ENCODE measurements at places on chromosomes 3 and 15.

GRCh38 chr15:81516461-81516860 is 142.4 kb upstream of the TMC3 start:
- DNase-seq = peak; percentile 13

- no peak for DNase-seq
Measured at GRCh38 chr3:106332129-106332528, 463.3 kb upstream of the CBLB start.

DNA sequence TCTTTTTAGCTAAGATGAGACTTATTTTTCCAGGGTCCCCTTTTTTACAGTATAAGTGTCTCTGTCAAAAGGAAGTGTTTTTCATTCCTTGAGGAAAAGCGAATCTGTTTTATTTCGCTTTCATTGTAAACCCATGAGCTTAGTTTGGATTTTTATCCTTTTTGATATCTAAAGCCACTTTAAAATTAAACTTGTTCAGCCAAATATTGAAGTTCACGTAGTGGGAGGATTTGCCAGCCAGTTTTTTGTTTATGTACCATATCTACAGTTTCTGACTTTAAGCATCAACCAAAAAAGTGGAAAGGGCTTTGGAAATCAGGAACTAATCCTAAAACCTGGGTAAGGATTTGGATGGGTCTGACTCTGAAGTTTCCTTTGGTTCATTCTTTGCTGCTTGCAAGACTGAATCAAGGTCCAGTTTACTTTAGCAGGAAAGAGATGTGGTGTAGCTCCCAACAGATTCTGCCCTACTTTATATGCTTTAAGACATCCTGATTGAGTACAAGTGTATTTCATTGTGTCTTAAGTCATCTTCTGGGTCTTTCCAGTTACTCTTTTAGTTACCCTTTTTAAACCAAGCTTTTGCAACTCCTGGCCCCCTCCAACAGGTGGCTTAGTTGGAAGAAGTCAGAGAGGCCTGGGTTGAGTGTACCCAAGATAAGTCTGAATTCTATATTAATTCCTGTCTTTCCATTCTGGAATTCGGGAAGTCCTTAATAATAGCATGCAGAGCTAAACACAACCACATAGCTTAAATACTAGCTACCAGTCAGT is 69.2 kb upstream of the LIMD1 start:
- DNase-seq = no peak

DNA sequence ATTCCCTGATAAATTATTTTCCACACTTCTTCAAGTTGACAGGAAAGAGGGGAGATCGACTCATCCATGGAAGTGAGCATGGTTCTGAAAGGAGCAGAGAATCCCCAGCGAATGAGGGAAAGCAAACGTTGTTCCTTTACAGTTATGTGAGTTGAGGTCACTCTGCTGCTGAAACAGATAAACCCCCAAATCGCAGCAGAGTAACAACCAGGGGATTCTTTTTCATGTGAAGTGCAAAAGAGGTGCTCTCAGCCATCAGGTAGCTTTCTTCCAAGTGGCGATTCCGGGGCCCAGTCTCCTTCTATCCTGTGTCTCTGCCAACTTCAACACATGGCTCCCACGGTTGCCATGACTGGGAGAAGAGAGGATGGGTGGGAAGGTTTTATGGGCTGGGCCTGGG is 28.2 kb downstream of the MEX3B start:
- DNase-seq = no peak

DNA sequence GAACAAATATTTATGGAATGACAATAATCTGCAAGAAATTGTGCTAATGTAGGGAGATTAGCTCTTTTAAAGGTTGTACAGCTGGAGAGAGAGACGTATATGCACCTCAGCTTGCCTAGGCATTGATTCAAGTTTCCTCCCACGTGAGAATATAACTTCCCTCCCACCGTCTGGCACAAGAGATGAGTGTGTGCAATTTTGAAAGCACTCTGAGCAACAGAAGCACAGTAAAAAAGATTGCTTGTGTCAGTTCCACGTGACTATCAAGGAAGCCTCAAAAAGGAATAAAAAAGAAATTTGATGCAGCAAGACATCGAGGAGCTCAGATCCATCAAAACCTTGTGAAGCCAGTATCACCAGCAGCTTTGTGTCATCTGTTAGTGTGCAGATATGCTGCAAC is 435.3 kb downstream of the TUSC7 start:
- no peak for DNase-seq

DNA sequence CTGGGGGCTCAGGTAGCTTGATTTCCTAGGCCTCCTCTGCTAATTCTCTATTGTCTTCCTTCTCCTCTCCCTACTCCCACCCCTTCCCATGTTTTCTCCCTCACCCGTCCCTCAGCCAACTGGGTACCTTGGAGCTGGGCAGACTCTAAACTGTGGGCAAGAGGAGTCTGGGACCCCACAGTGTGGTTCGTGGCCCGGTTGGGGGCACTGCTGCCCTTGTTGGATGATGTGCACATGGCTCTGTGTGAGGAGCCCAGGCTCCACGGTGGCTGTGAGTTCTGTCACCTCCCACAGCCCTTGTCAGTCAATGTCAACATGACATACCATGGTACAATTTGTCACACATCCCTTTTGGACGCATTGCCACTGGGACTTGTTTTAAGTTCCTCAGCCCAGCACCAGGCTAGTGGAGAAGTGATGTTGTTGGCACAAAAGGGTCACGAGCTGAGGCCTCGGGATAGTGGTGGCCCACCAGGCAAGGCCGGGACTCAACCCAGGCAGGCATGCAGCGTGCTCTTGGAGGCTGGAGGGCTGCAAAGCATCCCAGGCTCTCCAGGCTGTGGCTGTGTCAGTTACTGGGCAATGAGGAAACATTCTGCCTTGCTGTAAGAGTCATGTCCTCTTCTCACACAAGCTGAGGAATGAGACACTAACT is 142.3 kb downstream of the TLE3 start:
- DNase-seq = no peak

DNA sequence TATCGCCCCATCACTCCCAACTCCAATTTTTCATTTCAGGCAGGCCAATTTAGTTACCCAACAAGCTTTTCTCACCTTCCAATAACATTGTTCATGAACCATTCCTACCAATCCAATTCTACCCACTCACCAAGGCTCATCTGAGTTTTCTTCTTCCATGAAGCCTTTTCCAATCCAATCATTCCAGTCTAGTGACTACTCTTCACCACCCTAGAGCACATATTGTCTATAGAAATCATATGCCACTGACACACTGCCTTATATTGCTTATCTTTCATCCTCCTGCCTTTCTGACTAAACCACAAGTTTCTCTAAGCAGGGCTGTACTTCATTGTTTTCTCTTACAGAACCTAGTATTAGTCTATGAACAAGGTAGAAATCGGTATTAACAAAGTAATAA is 11.4 kb downstream of the CCDC14 start:
- peak; percentile 70 for DNase-seq

GRCh38 chr3:50154840-50155490 is at the start of gene SEMA3F:
TSS of gene SEMA3F (plus strand) at chr3:50155324. CDS start at chr3:50159623, 4,299 bp downstream.
- DNase-seq = no peak

DNA sequence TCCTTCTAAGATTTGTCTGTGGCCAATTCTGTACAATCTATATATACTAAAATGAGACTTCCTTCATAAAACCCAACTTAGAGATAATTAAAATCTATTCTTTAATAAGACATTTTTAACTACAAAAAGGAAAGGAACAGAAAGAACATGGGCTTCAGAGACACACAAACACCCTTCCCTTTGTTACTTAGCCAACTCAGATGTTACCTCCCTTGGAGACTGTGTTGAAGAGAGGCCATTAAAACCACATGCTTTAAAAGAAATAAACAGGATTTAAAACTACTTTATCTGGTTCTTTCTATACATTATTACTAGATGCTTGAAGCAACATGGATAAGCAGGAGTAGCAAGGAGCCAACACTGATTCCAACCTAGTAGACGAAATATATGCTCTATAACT is 42.0 kb downstream of the LRRFIP2 start:
- DNase-seq = no peak

- no peak for DNase-seq
Measured at GRCh38 chr3:194069421-194070219, 66.3 kb upstream of the HES1 start.

GRCh38 chr15:31153531-31153930 is 52.0 kb upstream of the TRPM1 start:
- no peak for DNase-seq

DNA sequence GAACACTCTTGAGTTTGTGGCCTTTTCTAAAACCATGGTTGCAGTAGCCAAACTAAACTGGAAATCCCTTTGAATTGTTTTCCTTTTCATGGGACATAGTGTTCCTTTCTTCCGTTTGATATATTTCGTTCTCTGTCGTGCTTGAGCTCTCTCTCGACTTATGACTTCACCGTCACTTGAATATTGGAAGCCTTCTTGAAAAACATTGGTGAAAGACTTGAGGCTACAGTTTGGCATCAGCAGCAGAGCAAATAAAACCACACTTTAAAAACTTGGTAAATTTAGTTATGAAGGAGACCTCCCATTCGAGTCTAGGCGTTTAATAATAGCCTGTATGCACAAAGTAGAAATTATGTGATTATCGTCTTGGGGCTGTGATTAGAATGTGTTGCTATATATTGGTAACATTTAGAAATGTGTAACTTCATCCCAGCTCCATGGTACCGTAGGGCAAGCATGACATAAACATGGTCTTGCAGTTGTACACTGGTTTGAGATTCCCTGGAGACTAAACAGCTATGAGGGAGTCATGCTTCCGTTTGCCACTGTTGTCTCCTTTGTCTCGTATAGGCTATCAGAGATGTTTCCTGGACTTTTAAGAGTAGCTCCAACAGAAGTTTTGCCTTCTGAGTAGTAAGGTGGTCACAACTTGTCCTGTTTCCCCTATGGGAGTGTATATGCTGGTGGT is 122.3 kb downstream of the PTPRG start:
- DNase-seq = no peak

DNA sequence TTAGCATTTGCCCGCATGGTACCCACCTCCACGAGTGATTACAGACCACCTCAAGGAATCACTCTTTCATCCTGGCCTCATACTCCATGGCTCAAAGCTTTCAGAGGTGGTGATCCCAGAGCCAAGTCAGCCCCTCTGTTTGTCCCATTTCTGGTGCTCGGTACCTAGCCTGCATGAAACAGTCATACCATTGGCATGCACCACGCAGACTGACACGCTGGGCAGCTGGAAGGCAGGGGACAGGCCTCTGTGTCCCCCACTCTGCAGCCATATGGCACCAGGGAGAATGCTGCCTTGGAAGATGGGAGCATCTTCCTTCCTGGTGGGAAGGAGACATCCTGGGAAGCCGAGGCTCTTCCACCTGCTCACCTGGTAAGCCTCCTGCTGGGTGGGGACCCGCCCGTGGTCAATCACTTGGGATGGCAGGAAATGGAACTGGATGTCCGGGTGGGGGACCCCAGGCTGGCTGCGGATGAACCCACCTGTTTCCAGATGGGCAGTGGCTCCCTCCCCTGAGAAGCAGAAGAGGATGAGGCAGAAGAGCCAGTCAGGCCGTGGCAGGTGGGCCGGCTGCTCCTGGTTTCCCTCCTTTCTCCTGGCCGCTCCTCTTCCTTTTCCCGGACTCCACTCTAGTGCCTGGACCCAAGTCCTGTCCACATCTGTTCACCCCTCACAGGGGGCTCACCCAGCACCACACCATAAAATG is 26.9 kb downstream of the CHDH start:
- DNase-seq = no peak

DNA sequence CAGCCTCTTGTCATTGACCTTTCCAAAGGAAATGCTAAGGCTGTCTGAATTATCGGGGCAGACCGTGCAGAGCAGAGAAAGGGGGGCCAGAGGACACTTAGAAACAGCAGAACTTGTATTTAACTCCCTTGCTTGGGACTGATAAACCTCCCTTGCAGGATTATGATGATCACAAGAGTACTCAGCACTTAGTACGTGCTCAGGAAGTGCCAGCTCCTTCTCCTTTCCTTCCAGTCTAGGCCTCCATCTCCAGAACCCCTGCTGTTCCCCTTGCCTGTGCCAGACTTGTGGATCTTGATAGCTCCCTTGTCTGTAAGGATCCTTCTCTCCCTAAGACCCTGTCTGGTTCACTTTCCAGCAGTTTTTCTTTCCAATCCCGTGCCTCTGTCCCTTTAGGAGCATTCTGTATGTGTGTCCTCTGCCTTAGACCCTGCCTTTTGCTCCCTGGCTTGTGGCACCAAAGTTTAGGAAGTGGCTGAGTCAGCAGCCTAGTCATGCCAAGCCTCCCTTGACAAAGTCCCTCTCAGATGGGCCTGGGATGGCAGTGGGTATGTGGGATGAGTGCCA is 747 bp downstream of the SORD start:
- no peak for DNase-seq

GRCh38 chr3:45579251-45579650 is 15.3 kb upstream of the LIMD1 start:
- no peak for DNase-seq

DNA sequence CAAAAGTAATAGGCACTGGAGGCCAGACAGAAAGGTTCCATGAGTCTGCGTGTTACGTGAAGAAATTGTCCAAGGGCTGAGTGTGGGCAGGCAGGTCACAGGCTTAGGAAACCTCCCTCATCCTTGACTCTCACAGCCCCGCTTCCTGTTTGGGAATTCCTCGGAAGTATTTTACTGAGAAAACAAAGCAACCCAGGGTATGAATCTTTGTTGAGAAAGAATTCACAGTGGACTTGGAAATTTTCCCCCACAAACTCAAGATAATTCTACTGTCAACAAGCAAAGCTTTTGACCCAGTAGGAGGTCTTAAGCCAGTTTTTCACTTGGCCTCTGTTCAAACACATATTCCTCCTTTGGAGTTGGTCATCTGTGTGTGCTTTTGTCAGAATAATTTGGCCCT is 377.1 kb upstream of the TPM1 start:
- DNase-seq = no peak

- DNase-seq = no peak
Measured at GRCh38 chr3:128435058-128435457, 31.6 kb downstream of the DNAJB8 start.

DNA sequence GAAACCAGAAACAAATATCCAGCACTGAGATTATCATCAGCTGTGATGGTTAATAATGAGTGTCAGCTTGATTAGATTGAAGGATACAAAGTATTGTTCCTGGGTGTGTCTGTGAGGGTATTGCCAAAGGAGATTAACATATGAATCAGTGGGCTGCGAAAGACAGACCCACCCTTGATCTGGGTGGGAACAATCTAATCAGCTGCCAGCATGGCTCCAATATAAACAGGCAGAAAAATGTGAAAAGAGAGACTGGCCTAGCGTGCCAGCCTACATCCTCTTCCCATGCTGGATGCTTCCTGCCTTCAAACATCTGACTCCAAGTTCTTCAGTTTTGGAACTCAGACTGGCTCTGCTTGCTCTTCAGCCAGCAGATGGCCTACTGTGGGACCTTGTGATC is 869.5 kb downstream of the SI start:
- DNase-seq = no peak

DNA sequence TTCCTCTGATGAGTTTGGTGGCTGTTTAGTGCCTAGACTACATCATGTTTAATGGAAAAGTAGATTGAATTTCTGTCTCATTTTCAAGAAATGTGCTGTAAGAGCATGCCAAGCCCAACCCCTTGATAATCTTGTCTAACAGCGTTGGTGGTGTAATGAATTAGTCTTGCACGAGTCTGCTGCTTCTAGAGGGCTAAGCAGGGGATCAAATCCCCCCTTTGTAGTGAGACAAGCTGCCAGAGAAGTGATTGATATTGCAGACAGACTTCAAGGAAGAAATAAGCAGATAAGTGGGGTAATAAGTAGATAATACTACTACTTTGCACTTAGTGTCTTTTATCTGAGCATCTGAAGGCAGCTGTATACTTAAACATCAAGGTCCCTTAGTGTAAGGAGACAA is 141.4 kb downstream of the TP63 start:
- no peak for DNase-seq

- no peak for DNase-seq
Measured at GRCh38 chr3:53794597-53794996, 51.6 kb downstream of the CHDH start.

GRCh38 chr3:45632956-45633355 is 38.4 kb downstream of the LIMD1 start:
- no peak for DNase-seq
